ENCODE measurements at places on chromosomes 16 and 17. TPM values are rescaled to one million over a fixed set of nuclear protein-coding genes. Genes with fewer than 3 reads are reported as not detected.

ARHGAP23 gene
- 35.2 TPM for total RNA-seq

CDRT15L2 gene
- total RNA-seq, result not detected

ARL5C gene
- total RNA-seq, result not detected

FAM171A2 gene
- 29.8 TPM for total RNA-seq

PRDM7 gene
- not detected for total RNA-seq

METTL23 gene
- 11.1 TPM for total RNA-seq

TBC1D3K gene
- not detected for total RNA-seq

TEKT3 gene
- 0.82 TPM for total RNA-seq

TNK1 gene
- 0.36 TPM for total RNA-seq

MYH1 gene
- 0.18 TPM for total RNA-seq

IRX3 gene
- 11.4 TPM for total RNA-seq

SLC38A8 gene
- total RNA-seq, result 0.45 TPM

All from cerebellum (tissue), 4 donors.